ENCODE measurements at places on chromosomes 5 and 9. TPM values are rescaled to one million over a fixed set of nuclear protein-coding genes. Genes with fewer than 3 reads are reported as not detected.

The BARHL1 gene
- not detected for total RNA-seq

GRCh38 chr9:136527131-136527530, 18.7 kb downstream of the NOTCH1 start:
- DNase-seq: peak; percentile 66

DNA sequence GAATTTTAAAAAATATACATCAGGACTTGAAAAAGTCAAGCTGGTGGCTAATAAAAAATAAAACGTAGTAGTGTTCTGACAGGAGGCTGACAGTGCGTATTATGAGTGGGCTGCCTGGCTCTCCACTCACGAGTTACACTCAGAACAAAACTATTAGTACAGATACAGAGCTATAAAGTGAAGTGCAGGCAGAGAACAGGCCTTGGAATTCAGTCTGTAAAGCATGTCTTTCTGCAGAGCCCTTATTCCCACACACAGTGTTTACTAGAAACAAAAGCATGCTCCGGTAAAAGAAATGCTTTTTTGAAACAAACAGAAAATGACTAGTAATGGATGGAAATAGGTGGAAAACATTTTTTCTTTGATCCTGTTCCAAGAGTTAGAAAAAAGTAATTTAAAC, 334.7 kb downstream of the DIRAS2 start:
- DNase-seq: no peak

DNA sequence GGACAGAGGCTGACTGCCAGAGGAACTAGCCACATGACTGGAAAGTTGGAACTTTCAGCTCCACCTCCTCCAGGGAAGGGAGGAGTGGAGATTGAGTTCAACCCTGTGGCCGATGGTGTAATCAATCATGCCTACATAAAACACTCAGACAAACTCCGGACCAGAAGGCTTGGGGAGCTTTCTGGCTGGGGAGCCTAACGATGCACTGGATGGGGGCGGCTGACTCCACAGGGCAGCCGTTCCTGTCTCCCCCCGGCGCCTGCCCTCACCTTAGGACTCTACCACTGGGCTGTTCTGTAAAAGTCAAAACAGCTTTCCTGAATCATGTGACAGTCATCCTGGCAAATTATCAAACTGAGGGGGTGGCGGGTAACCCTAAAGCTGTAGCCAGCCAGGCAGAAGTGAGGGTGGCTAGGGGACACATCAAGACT, 58.0 kb downstream of the GOLM1 start:
- DNase-seq: no peak

DNA sequence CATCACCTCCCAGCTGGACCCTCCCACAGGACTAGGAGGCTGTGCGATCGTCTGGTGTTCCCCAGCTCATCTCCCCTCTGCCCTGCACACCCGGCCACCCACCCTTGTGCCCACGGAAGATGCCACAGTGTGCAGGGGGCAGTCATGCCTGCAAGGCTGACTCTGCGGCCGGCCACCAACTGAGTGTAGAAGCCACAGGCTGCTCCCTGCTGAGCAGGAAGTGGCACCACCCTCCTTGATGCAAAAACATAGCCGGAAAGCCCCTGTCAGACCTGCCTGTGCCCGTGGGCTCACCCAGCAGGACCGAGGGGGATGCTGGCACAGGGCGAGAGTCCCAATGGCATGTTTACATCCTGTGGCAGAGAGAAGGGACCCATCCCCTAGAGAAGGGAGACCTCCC, 40.3 kb upstream of the SLC12A7 start:
- no peak for DNase-seq

DNA sequence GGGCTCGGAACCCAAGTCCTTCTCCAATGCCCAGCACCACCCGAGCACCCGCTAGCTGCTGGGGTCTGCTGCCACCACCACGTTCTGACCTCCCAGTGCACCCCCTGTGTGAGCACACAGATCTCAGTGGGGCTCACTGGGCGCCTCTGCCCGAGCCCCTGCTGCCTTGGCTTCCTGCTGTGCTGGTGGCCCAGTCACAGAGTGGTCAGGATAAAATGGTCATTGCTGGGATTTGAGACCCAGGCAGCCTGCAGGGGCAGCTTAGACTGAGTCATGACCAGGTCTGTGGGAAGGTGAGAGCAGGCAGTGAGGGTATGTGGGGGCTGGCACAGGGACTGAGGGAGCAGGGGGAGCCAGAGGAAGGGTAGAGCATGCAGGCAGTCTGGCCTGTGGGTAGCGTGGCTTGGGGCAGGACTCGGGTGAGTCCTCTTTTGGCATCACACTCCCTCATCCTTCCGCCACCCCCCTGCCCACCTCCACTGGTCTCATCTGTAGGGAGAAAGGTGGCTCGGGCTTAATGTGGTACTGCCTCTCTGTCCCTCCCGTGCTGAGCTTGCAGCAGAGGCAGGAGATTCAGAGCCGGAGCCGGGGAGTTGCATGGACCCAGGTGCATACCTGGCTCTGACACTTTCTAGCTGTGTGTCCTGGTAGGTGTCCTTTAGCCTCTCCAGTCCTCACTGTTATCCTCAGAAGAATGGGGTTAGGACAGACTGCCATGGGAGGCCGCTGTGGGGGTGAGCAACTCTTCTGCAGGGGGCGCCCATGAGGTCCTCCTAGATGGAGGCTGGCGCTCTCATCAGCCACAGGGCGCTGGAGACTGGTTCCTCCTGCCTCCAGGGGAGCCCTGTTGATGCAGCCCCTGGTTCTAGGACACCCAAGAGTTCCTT, 32.1 kb downstream of the USP20 start:
- no peak for DNase-seq

All from mucosa of descending colon (tissue), 3 donors.